ENCODE measurements at places on chromosomes 1 and 21. TPM values are rescaled to one million over a fixed set of nuclear protein-coding genes. Genes with fewer than 3 reads are reported as not detected.
A peak's percentile ranks its signal among the peaks of the same experiment; 100 is the strongest.

Gene CR1L
- not detected for total RNA-seq

Gene PTGFRN
- 14.0 TPM for total RNA-seq

Gene EMC1
- 36.5 TPM for total RNA-seq

Gene SHE
- total RNA-seq: 0.19 TPM

Gene DMBX1
- total RNA-seq: 0.37 TPM

Gene C8A
- total RNA-seq: not detected

Gene WNT4
- total RNA-seq: not detected

Gene FAM3B
- not detected for total RNA-seq

Gene C1orf105
- not detected for total RNA-seq

DNA sequence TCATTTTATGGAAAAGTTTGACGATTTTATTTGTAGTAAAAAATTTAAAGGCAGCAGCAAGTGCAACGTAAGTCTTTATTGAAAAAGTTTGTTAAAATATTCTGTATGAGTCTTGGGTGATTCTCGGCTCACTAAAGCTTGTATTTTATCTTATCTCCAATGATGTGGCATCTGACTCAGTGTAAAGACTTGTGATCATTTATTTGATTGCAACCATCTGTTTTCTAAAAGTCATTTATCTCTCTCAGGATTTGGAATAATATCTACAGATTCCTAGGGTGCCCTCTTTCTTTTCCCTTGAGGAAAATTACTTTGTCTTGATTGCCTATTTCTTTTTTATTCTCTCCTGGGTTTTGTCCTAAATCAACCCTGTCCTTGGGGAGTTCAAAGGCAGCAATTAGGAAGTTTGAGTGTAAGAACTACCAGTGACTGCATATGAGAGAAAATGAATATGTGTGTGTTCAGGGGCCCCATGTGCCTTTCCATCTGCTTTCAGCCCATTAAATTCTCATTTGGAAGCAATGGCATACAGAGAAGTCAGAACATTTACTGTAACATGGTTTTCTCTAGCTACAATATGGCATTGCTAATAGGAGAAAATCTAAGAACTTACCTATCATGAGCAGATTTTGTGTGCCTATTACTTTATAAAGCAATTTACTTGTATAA, 575.0 kb upstream of the CHRM3 start:
- H3K4me1 ChIP-seq: no peaks in the 10 kb centered on the region
- no peak overlapping the region for H3K27ac ChIP-seq
- no peak for DNase-seq
- H3K4me3 ChIP-seq: no peak overlapping the region
- no peaks in the 10 kb centered on the region for H3K36me3 ChIP-seq
- H3K27me3 ChIP-seq: no peaks in the 10 kb centered on the region

DNA sequence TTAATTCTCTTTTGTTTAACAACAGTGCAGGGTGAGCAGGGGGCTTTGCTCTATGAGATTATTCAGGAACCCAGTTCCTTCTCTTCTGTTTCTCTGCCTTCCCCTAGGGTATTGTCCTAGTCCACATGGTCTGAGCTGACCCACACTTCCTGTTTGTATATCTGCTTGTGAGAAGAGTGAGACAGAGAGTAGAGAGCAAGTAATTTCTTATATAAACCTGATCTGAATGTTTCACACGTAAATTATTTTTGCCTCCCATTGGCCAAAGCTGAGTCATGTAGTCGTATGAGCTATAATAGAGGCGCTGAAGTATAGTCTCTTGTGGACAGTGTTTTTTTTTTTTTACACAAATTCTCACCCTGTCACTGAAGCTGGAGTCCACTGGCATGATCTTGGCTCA, 134.2 kb upstream of the SERTAD4 start:
- no peak for DNase-seq
- no peaks in the 10 kb centered on the region for H3K36me3 ChIP-seq
- no peak overlapping the region for H3K4me3 ChIP-seq
- H3K27ac ChIP-seq: no peak overlapping the region
- no peaks in the 10 kb centered on the region for H3K4me1 ChIP-seq
- no peaks in the 10 kb centered on the region for H3K27me3 ChIP-seq

GRCh38 chr1:16998589-16998988, 13.1 kb downstream of the ATP13A2 start:
- no peaks in the 10 kb centered on the region for H3K4me1 ChIP-seq
- no peak overlapping the region for H3K27ac ChIP-seq
- H3K4me3 ChIP-seq: no peak overlapping the region
- H3K27me3 ChIP-seq: no peaks in the 10 kb centered on the region
- DNase-seq: no peak

- no peak for DNase-seq
- H3K27me3 ChIP-seq: no peaks in the 10 kb centered on the region
- no peak overlapping the region for H3K4me3 ChIP-seq
- H3K4me1 ChIP-seq: no peaks in the 10 kb centered on the region
- H3K27ac ChIP-seq: no peak overlapping the region
Measured at GRCh38 chr1:228240411-228241240, 32.8 kb downstream of the OBSCN start.

DNA sequence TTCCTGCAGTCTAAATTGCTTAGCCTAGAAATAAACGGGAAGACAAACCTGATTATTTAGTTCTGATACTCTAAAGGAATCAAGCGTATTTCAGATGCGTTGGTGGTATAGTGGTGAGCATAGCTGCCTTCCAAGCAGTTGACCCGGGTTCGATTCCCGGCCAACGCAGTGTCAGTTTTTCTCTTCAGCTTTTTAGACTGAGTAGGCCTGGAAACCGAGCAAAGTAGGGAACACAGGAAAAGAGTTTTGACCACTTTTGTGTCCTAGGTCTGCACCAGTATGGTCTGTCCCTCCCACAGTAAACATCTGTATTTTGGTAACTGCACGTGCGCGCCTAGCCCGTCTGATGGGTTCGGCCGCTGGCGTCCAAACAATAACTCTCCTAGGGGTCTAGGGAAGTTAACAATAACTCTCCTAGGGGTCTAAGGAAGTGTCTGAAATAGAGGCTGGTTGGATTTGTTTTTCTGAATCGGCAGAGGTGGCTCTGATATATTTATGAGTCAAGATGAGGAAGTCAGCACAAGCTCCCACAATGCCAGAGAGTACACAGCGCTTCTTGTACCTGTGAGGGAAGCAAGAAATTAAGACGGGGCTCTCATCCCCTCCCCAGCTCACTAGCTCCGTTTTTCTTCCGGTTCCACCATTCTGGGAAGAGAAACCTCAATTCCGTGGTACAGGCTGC, 15.6 kb upstream of the HJV start:
- H3K36me3 ChIP-seq: peaks cover 6% of the 10 kb centered on the region
- H3K27ac ChIP-seq: peak overlapping the region; percentile 99
- H3K4me1 ChIP-seq: peaks cover 50% of the 10 kb centered on the region
- peak; percentile 81 for DNase-seq
